Stimulated activated CD4-positive, alpha-beta T cell treated with anti-CD3 and anti-CD28 coated beads, Interleukin-4, amount 100 ng/mL, for 48 hours (primary cell): ENCODE measurements at places on chromosomes 11 and 22.

DNA sequence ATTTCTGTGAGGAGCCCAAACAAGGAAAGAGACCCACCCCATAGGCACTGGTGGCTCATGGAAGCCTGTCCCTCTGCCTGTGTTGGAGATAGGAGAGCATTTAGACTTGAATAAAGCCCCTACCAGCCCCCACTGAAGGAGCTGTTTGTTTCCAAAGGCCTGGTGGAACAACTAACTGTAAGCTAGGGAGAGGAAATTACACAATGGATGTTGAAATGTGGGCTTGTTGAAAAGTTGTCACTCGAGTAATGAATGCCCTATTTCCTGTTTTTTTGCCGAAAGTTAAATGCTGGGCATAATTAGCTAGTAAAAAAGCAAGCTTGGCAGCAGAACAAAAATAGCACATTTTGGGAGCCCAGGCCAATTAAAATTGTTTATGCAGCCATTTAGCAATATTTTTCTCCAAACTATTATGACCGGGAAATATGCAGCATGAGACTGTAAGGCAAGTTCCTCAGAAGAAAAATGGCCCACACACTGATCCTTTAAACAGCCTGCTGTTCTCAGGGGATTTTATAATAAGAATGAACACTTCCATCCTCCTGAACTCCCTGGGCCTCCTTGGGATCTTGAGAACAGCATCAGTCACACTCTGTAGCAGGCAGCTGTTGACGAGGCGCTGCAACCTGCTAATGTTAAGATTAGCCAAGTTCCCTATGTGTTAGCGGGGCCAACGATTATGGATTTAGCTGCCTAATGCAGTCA lies 38.6 kb upstream of the LMO2 start:
- DNase-seq, result no peak

DNA sequence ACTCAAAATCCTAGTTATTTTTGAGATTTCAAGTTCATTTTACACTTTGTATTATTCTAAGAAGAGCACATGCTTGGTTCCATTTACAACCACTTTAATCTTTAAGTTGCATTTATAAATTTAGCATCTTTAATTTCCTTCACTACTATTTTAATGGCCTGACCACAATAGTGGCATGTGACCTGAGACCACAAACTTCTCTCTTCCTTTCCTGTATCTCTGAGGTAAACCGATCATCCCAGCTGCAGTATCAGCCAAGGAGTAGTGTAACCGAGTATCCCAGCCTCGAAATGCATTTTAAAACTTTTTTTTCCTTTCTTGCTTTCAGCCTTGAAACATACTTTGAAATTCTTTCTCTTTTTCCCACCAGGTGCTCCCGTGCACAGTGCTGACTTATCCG lies 28.7 kb upstream of the CBX6 start:
- no peak for DNase-seq

- no peak for DNase-seq
These were observed 234 bp downstream of the SESN3 start for GRCh38 chr11:95230810-95231126.

DNA sequence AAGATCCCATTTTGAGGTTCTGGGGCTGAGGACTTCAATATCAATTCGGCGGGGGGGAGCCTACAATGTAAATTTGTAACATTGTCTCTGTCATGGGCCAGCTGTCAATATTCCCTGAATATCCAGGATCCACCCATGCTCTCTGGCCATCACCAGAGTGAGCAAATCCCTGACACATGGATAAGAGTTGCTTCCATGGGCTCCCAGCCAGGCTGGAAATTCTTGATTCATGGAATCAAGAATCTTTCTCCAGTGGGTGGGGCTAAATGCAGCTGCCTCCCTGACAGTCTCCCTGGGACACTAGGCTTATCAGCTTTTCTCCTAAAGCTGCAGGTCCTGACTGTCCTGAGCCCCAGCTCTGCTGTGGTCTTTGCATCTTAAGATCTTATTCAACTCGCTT lies 86.9 kb upstream of the IGLL5 start:
- DNase-seq, result no peak

- no peak for DNase-seq
These were observed 1243.0 kb upstream of the RAG2 start for GRCh38 chr11:37841016-37841415.

DNA sequence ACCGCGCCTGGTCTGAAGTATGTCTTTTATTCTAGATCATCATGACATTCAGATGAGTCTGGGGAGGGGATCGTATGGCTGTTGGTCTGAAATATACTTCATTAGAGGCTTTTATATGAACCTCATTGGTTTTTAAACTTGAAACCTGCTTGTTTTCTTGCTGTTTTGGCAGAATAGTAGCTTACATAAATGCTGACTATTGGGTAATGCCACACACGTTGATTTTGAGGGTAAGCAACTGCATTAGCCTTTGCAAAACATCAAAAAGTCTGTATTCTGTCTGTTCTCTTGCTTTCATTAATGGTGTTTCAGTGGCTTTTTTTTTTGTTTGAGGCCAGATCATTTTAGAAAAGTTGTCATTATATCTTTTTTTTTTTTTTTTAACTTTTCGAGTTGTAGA lies 14.2 kb downstream of the PPME1 start:
- DNase-seq, result no peak

DNA sequence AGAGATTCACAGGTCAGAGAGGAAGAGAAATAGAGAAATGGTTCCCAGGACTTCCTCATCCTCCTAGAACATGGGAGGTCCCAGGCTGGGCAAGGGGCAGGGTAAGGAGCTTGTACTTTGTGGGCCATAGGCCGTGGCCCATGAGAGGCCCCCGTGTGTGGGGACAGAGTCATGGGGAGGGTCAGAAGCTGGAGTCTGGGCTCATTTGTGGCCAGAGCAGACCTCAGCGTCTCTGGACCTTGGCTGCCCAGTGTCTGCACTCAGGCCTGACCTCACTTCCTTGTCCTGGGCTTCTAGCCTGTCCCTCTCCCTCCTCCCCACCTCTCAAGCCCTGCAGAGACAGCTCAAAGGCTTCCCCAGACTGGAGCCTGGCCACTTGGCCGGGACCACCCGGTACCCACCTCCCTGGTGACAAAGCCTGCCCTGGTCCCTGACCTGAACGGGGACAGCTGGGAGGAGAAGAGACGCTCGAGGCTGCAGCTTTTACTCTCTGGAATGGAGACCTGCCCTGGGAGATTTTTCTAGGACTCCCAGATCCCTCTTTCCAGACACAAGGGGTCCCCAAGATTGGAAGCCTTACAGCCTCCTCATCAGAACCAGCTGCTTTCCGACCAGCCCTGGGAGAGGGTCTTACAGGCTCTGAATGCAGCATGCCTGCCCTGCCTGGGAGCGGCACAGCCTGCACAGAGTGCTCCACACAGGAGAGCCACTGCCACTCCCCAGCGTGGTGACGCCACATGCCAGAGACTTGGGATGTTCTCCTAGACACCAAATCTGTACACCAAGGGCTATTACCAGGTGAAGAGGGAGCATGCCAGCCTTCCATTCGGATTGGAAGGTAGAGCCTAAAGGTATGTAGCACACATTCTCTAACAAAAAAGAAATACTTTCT lies 569.0 kb upstream of the B3GAT1 start:
- DNase-seq, result no peak

- DNase-seq, result no peak
These were observed 96.1 kb downstream of the MICAL2 start for GRCh38 chr11:12206529-12206928.

- DNase-seq, result no peak
These were observed 535.1 kb downstream of the TMEM135 start for GRCh38 chr11:87572881-87573280.

GRCh38 chr11:73239571-73240189 lies 21.6 kb downstream of the P2RY2 start:
- DNase-seq, result no peak

DNA sequence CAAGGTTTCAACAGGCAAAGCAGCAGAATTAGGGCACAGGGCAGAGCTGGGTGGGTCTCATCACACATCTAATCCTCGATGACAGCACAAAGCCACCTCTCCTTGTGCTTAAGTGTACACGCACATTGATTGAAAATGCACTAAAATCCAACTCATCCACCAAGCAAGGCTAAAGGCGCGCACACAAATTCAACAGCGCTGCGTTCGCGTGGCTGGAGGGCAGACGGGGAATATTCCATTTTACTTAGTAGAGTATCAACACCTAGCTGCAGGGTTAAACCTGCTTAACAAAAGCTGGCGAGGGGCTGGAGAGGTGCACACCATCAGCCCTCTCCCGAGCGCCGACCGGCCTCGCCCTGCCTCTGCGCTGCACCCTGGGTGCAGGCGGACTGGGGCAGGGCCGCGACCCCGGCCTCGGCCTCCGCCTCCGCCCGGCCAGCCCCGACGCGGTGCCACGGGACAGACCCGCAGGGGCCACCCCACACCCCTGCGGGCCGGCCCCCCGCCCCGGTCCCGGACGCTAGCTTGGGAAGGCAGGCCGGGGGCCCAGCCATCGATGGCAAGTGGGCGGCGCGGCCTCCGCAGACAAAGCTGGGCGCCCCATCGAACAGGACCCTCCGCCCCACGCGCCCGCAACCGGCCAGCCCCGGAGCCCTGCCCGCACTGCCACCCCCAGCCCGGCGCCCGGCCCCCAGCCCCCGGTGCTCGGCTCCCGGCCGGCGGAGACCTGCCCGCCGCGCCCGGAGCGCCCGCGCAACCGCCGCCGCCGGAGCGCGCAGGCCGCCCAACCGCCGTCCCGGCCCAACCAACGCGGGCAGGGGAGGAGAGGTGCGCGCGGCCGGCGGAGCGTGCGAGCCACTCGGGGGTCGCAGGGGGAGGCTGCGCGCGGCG lies 929 bp downstream of the PRDM10 start:
- peak; percentile 26 for DNase-seq

GRCh38 chr11:13008625-13009475 lies at the start of gene RASSF10:
Gene RASSF10, plus strand, starts transcription at chr11:13009316. Its CDS starts 261 bp downstream, at chr11:13009577.
- DNase-seq, result no peak

DNA sequence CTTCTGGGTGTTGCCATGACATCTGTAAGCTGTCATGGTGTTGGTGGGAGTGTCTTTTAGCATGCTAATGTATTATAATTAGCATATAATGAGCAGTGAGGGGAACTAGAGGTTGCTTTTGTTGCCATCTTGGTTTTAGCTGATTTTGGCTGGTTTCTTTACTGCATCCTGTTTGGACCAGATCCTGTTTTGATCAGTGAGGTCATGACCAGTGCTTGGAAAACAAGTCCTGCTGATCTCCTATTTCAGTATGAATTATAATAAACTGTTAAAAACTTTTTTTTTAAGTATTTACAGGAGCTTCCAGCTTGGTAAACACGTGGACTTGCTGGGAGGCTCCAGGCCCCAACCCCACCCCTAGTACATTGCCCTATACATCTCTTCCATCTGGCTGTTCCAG lies 30.5 kb upstream of the P4HA3 start:
- no peak for DNase-seq

GRCh38 chr11:130854483-130854882 lies 61.8 kb downstream of the SNX19 start:
- no peak for DNase-seq

- DNase-seq, result no peak
These were observed 92.9 kb downstream of the DHCR7 start for GRCh38 chr11:71355281-71355680.

DNA sequence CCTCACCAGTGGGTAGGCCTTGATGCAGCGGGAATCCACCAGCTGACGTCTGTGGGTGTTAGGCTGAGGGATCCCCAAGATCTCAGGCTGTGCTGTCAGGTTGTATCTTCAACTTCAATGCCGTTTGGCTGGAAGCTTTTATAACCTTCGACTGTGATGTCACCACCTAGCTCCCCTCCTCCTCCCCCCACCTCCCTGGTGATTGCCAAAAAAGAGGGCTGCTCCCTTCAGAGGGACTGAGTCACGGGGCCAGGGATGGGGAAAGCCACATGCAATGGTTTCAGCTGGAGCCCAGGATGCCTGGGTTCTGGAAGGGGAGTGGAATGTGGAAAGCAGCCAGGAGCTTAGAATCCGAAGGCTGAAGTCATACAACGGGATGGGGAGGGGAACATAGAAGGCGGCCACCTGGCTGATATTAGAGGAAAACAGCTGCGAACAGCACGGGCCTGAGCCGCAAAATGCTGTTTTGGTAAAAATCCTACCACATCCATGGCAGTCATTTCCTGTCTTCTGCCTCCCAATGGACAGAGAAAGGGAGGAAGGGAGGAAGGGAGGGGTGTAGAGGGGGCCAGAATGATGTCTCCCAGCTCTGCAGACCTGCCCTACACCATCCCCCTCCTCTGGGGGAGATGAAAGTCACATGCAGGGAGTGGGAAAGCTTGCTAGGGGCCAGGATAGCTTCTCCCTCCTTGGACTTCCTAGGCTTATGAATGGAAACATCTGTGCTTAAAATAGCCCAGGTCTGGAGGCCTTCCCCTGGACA lies at the start of gene LRRN4CL:
Gene LRRN4CL, minus strand, starts transcription at position 110 of the 763 bp plus-strand sequence. CDS start 1,022 bp downstream, outside the sequence.
- DNase-seq, result no peak

- DNase-seq, result no peak
These were observed 170.6 kb downstream of the DYNC2H1 start for GRCh38 chr11:103279821-103280220.

GRCh38 chr11:128595775-128596174 lies 8.4 kb upstream of the ETS1 start:
- DNase-seq, result no peak
